ENCODE measurements at places on chromosomes 4 and X.

DNA sequence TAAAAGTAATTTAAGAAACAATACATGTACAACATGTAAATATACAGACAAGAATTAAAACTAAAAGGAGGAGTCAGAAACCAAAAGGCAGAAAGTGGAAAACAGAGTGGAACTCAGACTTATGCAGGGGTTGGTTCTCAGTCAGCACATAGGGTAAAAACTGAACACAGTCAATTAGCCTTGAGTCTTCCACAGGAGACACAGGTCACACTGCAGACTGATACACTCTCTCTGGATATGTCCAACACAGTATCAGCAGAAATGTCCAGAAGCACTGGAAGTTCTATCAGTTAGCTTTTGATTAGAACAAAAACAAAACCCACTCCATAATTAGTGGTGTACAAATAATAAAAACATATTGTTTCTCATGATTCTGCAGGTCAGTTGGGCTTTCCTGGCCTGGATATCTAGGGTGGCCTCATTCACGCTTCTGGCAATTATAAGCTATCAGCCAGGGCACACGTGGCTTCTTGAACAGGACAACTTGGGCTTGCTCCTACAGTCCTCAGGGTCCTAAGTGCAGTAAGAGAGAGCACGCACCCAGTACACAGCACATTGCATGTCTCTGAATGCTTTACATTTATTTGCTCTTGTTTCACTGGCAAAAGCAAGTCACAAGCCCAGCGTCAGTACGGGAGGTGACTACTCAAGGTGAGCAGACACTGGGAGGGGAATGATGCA is 21.6 kb downstream of the TEC start:
- DNase-seq = no peak

DNA sequence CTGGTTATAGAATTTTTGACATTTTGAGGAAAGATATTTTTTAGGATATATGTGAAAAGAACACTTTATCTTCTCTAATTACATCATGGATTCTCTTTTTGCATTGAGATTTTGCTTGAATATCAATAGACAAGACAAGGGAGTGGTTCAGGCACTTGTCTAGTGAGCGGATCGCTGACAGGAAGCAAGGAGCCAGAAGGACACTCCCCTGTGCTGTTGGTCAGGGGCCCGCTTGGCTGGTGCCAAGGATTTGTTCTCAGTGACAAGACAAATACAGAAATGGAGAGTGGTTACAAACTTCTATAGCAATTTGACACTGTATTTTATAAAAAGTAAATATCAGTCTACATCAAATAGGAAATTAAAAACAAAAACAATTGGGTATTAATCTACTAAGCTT is 60.0 kb downstream of the SLC9B1 start:
- DNase-seq = no peak

DNA sequence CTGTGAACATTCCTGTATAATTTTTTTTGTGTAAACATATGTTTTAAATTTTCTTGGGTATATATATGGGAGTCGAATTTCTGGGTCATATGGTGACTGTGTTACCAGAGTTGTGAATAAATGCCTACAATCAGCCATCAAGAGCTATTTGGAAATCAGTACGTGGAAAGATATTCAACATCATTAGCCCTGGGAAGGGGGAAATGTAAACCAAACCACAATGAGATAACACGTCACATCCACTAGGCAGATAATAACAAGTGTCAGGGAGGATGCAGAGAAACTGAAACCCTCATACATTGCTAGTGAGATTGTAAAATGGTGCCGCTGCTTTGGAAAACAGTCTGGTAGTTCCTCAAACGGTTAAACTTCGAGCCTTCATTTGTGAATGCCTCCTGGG is 43.9 kb downstream of the LUZP4 start:
- DNase-seq = no peak

GRCh38 chr4:19636451-19636850 is 615.3 kb upstream of the SLIT2 start:
- no peak for DNase-seq

DNA sequence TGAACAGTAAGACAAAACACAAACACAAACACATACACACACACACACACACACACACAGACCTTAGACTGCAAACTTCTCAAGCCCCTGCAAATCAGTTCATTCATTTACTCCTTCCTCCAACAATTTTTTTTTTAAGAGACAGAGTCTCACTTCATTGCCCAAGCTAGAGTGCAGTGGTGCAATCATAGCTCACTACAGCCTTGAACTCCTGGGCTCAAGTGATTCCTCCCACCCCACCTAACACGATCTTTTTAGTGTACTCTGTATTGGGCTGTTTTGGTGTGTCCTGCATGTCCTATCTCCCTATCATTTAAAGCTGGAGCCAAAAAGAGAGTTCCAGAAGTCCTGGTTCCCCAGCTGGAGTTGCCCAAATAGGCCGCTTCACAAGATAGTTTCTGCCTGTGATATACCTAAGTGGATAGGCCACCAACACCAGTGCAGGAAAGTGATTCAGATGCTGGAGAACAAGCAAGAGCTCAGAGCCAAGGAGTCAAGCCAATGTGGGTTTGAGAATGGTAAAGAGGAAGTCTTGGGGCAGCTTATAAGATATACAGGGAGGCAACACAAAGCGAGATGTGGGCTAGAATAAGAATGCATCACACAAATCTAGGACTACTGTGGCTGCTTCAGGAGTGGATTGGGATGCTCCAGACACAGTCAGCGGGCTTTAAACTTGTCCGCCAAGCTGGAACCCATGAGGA is 85.4 kb upstream of the RAPGEF2 start:
- DNase-seq = no peak

- DNase-seq = peak; percentile 12
Observed at GRCh38 chrX:64975491-64975890, 759 bp downstream of the ZC4H2 start.

GRCh38 chr4:14362385-14362784 is 639.9 kb upstream of the CPEB2 start:
- DNase-seq = no peak

DNA sequence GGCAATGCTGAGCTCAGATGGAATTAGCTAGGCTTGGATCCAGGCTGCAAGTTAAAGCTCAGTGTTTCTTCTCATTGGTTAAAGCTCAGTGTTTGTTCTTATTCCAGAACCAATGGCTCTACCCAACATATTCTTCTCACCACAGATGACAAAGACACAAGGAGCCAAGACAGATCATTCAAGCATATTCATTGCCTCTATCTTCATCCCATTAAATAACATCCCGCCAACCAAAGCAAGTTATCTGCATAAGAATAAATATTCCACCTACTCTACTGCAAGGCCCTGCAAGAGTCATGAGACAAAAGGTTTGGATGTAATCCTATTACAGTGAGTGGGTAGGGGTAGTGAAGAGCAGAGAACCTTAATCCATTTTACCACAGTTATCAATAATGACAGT is 766.5 kb downstream of the C4orf33 start:
- no peak for DNase-seq

DNA sequence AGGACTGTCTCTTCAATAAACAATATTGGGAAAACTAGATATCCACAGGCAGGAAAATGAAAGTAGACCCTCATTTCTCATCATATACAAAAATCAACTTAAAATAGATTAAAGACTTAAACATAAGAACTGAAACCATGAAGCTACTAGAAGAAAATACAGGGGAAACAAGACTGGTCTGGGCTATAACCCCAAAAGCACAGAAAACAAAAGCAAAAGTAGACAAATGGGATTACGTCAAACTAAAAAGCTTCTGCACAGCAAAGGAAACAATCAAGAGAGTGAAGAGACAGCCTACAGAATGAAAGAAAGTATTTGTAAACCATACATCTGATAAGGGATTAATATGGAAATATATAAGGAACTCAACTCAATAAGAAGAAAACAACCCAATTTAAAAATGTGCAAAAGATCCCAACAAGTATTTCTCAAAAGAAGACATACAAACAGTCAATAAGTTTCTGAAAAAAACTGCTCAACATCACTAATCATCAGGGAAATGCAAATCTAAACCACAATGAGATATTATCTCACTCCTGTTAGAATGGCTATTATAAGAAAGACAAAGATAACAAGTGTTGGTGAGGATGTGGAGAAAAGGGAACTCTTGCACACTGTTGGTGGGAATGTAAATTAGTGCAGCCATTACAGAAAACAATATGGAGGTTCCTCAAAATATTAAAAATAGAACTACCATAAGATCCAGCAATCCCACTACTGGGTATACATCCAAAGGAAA is 325.3 kb upstream of the RASGEF1B start:
- no peak for DNase-seq

- no peak for DNase-seq
Observed at GRCh38 chrX:85140964-85141363, 102.6 kb downstream of the SATL1 start.

DNA sequence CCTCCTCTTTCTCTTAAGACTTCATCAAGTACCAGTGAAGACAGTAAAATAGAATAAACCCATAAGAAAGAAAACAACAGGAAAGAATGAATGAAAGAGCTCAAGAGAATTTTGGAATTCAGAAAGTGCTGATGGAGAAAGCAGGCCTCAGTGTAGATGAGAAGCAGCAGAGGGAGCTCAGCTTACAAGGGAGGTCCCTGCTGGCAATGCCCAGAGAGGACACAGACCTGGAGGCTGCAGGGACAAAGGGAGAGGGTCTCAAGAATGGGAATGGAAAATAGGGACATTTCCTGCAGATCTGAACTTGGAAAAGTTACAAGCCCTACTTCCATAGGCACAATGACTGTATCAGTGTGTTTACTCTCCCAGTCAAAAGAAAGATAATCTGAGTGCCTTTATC is 64.5 kb upstream of the MAGEA10 start:
- DNase-seq = no peak

DNA sequence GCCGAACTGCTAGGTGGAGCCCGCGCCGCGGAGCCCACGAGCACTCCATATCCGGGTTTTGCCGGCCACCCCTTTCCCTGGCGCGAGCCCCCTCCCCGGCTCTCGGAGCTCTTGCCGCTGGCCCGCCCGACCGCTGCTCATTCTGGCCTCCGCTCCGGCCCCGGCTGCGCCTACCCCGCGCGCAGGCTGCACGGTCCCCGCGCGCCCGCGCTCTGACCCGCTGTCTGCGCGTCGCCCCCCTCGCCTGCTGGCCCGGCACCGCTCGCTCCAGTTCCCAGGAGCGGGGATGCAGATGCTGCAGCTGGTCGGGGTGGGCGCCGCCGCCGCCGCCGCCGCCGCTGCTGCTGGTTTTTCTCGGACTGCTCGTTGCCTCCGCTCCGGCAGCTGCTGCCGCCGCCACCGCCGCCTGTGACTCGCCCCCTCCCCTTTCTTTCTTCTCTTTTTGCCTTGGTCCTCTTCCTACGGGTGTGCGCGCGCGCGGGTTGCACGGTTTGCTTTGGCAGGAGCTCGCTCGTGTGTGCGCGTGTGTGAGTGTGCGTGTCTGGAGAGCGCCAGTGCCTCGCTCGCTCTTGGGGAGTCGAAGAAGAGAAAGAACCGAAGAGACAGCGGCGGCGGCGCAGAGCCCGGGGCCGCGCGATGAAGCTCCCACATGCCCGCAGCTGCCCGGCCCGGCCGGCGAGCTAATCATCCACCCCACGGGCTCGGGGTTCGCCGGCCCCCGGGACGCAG is at the start of gene ADGRL3:
Gene ADGRL3, plus strand, starts transcription at position 140 of the 729 bp plus-strand sequence.
- no peak for DNase-seq

DNA sequence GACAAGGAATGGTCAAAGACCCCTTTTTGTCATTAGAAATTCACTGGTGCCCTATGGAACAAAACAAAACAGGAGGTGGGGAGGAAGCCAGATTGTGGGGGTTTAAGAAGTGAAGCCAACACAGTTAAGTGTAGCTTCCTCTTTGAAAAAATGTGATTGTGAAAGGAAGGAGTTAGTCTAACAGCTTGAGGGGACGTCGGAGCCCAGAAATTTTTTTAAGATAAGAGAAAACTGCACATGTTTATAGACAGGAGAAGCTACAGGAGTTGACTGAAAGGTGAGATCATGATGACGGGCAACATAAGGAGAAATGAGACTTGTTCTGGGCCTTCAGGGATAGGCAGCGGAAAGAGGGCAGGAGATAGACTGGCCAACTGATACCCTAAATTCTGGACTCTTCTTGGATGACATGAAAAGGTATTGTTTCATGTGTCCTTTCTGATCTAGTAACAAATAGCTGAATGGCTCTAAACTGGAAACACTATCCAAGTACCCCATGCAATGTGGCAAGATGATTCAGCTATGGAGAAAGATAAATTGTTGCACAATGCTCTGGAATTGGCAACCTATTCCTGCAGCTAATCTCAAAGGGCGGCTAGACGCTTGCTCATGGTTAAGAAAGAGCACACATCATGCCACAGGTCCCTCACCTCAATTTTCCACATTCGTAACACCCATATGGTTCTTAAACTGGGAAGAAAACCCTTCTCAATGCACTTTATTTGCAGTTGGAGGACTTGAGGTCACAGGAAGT is 3.7 kb upstream of the HDAC8 start:
- DNase-seq = no peak

GRCh38 chrX:3609810-3610209 is 103.6 kb downstream of the PRKX start:
- DNase-seq = no peak

DNA sequence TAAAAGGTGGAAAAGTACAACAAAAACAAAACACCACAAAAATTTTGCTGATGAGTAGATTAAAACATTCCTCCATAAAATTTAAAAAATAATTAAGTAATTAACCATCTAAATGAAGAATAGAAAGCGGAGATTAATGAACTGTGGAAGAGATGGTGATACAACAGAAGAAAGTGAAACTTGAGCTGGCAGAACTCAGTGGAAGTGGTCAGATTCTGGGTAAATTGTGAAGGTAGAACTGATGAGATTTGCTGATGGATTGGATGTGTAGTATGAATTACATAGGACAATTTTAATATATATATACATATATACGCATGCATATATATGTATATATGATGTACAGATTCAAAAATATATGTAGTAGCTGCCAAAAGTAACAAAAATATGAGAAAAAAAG is 73.9 kb downstream of the AMOT start:
- no peak for DNase-seq

DNA sequence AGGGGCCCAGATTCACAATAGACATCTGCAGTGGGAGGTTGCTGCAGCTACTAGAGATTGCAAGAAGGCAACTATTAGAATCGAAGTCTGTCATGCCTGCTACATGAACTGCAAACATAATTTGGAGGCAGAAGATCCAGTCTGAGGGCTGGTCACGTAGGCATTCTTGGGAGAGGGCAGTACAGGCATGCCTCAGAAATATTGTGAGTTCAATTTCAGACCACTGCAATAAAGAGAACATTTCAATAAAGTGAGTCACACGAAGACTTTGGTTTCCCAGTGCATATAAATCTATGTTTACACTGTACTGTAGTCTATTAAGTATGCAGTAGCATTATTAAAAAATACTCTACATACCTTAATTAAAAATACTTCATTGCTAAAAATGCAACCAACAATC is 585.8 kb upstream of the FAT1 start:
- no peak for DNase-seq

- no peak for DNase-seq
Observed at GRCh38 chr4:38870098-38870808, 2.6 kb downstream of the FAM114A1 start.

- DNase-seq = no peak
Observed at GRCh38 chr4:40848251-40848650, 98.5 kb downstream of the NSUN7 start.

DNA sequence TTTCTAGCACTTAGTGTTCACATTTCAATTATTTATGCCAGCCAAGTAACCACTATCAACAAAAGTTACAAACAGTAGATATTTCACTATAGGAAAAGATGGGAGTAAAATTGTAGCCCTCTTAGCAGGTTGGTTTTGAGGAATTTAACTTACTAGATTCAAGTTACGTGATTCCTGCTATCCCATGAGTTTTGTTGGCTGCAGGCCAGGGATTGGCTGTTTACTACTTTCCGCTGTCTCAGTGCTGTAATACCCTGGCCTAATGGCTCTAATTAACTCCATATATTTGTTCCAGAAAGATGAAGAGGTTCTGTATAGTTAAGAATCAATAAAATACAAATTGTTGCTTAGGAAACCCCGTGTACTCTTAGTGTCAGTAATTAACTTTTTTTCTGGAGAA is 55.5 kb upstream of the MAGED1 start:
- DNase-seq = no peak
